ENCODE measurements at places on chromosomes 2 and 18. TPM values are rescaled to one million over a fixed set of nuclear protein-coding genes. Genes with fewer than 3 reads are reported as not detected.

- DNase-seq = no peak
Measured at GRCh38 chr2:109440499-109441156, 173.1 kb downstream of the SEPTIN10 start.

DNA sequence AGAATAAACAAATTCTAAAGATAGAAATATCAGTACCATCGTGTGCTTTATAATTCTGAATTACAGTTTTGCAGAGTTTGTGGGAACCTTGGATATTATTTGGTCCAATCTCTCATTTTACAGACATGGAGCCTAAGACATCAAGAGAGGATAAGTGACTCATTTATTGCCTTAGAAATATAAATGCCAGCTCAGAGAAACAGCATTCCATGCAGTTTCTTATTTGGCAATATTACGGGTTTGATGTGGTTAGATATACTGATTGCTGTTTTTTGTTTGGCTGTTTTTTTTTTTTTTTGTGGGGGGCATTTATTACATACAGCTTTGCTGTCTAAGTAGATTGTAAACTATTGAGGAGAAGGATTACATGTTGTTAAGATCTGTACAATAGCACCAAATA is 1241.1 kb upstream of the LRRTM1 start:
- no peak for DNase-seq

DNA sequence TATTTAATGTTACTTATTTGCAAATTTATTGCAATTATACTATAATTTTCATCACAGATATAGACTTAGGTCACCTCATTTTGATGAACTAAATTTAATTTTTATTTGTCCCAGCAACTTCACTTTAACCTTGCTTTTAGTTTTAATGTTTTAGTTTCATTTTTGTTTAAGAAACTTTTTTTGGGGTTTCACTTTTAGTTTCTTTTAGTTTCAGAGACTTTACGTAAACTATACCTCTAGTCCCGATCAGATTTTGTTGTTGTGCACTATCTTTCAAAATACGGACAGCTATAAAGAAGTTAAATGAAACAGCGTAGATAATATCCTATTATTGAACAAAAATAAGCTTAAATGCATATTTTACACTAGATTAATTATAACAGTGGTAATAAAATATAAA is 460.5 kb downstream of the ERBB4 start:
- no peak for DNase-seq

- no peak for DNase-seq
Measured at GRCh38 chr18:50315100-50315871, 27.8 kb upstream of the CXXC1 start.

DNA sequence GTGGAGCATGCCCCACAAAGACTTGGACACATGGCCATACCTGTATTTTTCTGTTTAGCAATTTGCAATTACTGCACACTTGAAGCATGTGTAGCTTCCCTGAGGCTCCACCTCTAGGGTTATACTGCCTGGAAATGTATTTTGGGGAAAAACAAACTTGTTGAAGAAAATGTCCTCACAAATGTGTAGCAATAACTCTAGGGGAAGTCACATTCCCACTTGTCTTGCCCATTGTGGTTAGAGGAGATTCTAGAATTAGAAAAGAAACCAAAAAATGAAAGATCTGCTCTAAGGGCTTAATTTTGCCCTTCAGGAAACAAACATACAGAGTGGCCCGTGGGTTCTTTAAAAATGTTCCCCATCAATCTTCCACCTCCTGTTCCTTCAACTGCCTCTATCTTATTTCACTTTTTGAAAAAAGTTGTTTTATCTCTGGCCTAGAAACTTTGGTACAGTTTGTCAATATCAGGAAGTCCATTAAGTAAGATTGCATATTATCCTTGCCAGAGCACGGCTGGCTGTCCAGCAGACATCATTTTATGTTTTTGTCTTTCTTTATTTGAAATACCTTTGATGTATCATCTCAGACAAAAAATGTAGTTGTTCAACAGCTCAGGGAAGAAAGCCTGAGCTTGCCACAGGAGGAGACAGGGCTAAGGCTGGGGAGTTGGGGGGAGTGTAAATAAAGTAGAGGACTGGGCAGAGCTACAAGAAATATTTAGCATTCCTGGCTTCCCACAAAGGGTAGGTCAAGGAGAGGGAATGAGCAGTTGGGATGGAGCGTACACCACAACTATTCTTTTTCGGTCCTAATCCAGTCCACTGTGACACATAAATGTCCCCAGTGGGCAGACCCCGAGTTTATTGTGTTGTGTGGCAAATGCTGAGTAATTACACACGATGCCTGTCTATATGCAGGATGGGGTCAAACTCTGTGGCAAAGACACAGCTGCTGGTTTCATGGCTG is 96.8 kb upstream of the CDC42EP3 start:
- DNase-seq = no peak

DNA sequence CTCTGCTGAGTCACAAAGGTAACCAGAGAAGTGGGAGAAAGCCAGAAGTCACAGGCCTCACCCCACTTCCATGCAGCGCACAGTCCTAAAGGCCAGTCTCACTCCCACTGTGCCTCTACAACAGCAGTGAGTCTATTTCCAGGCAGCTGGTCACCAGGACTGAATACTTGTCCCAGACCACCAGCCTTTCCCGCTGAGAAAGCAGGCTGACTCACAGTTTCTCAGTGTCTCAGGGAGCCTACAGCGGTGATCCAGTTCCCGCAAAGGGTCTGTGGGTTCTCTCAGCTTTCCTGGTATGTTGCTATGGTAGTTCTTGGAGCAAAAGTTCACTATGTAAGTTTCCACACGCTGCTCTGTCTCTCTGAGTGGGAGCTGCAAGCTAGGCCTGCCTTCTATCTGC is 622.5 kb downstream of the RNF144A start:
- no peak for DNase-seq

GRCh38 chr2:39024833-39025232 is 96.0 kb downstream of the SOS1 start:
- DNase-seq = no peak

DNA sequence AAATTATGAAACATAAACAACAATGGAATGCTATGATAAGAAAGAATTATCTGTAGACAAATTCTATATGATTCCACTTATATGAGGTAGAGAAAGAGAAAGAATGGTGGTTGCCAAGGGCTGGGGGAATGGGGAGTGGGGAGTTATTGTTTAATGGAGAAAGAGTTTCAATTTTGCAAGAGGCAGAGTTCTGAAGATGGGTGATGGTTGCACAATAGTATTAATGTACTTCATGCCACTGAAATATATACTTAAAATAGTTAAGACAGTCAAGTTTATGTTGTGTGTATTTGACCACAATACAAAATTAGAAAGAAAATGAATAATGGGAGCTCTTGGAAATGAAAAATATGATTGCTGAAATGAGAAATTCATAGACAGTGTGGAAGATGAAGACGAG is 22.6 kb upstream of the FAM117B start:
- DNase-seq = no peak

IL1RL2 gene
- total RNA-seq = 2.5 TPM

SMYD1 gene
- not detected for total RNA-seq

SRD5A2 gene
- total RNA-seq = 7.6 TPM

CFAP210 gene
- total RNA-seq = not detected

CDK15 gene
- 0.13 TPM for total RNA-seq

Data from left lobe of liver (tissue), 2 donors.